ENCODE measurements at places on chromosomes 3 and 15.

DNA sequence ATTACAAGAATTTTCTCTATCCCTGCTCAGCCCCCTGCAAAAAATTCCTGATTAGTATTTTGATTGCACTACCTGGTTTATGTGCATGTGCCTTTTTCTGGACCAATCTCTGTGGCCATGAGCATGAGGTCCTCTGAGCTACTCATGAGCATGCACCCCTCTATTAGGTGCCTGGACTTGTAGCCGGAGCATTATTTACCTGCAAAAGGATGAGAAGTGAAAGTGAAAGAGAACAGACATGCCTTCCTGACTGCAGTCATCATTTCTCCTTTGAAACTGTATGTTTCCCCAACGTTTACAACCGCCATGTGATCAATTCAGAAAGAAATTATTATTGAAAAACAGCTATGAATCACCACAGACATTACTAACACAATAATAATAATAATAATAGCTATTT, 1008.8 kb downstream of the ROBO2 start:
- DNase-seq = no peak

- DNase-seq = no peak
Observed at GRCh38 chr3:124873226-124873625, 13.9 kb downstream of the ITGB5 start.

GRCh38 chr3:48128774-48129173, 59.4 kb downstream of the CDC25A start:
- no peak for DNase-seq

DNA sequence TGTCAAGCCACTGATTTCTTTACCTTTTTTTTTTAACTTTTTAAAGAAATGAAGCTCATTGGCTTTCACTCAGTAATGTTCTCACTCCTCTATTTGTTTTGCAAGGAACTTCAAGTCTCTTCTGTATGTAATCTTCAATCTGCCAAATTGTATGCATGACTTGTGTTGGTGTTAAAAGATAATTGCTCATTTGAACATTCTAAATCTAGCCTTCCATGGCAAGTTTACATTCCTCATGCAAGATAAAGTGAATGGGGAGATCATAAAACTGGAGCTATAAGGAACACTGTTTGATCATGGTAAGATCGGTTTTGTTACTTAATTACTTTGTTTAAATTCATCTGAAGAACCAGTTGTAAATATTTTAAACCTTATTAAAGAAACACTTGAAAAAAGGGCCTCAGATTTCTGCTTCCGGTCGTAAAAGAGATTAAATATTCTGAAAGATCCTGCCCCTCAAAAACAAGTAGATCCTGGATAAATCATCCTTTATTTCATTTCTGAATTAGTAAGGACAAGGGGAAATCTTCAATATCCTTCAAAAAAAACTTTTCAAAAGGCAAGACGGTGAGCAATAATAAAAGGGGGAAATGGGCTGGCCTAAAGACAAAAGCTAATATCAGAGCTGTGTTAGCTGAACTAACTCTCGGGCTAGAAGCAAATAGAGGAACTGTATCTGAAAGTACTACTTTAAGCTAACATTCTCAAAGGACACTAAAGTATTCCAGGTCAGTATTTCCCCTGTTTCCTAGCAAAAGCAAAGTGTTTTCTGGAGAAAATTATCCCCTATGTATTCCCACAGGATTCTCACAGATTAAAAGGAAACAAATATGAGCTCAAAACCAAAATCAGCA, 107.0 kb upstream of the ATP11B start:
- no peak for DNase-seq

DNA sequence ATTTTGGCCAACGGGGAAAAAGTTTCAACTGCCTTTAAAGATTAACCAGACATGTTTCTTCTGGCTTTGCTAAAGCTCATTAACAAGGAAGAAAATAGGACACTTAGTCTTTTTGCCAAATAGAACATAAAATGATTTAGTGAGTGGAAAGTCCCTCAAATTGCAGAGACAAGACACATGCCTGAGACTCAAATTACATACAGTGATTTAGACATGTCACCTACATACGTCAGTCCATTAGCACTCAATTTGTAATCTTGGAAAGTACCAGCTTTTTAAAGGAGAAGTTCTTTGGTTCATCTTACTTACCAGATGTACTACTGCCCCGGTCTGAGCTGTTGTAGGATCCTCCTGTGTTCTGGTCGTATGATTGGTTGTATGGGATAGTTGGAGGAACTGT, 1134.2 kb downstream of the ROBO1 start:
- DNase-seq = no peak

- no peak for DNase-seq
Observed at GRCh38 chr3:171258316-171258715, 201.9 kb downstream of the TNIK start.

- DNase-seq = no peak
Observed at GRCh38 chr3:111794711-111795110, 64.4 kb upstream of the PHLDB2 start.

DNA sequence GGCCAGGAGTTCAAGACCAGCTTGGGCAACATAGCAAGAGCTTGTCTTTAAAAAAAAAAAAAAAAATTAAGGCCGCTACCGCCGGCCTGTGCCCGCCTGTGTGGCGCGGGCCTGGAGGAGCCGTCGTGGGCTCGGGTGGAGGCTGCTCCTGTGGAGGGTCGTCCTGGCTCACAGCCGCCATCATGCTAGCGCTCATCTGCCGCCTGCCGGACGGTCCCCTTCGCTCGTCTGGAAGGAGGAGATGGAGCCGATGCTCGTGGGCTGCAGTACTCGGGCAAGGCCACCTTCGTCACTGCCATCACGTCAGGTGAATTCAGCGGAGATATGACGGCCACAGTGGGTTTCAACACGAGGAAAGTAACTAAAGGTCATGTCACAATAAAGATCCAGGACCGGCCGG, 37.4 kb downstream of the TFRC start:
- no peak for DNase-seq

DNA sequence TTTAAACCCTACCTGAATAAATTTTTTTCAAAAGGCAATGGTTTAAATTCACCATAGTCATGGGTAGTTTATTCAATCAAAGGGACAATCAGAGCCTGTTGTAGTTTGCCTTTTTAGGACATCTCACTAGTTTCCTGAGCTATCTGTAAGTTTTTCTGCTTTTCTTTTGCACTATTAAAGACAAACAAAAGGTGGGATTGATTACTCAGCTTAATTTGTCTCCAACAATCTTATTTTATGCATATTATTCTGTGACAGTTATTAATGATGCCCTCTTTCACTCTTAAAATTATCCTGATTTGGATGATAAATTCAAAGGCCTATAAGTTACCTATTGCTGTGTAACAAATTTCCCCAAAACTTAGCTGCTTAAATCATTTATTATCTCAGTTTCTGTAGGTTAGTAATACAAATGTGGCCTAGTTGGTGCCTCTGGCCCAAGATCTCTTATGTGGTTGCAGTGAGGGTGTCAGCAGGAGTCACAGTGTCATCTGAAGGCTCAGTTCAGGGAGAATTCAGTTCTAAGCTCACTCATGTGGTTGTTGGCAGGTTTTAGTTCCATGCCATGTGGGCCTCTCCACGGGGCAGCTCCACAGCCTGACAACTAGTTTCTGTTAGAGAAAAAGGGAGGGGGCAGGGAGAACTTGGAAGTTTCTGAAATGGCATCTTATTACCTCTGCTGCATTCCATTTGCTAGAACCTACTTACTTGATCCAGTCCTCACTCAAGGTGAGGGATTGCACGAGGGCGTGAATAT, 16.0 kb downstream of the ARMC8 start:
- no peak for DNase-seq

DNA sequence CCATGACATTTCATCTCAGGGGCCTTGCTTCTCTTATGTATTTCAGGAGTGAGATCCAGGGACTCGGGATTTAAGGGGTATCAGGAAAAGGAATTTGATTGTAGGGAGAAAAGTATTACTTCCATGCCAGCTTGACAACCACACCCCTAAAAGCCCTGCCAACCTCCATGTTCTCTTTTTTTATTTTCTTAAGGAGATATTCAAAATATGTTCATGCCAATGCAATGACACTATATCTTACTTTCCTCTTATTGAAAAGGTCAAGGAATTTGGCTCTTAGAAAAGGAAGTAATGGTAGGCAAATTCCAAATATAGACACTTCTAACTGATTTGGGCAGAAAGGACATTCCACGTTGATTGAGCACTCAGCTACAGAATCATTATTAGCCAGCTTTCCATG, 407.5 kb upstream of the NECTIN3 start:
- no peak for DNase-seq

Measured in globus pallidus (tissue), 1 donor.